HFFc6 (cell line): ENCODE measurements at places on chromosomes 6 and 20. TPM values are rescaled to one million over a fixed set of nuclear protein-coding genes. Genes with fewer than 3 reads are reported as not detected.

- no peak overlapping the region for H3K4me3 ChIP-seq
- peaks cover 63% of the 10 kb centered on the region for H3K27me3 ChIP-seq
- no peak overlapping the region for H3K27ac ChIP-seq
- no peaks in the 10 kb centered on the region for H3K4me1 ChIP-seq
- H3K36me3 ChIP-seq: no peaks in the 10 kb centered on the region
Measured at GRCh38 chr6:159065091-159065490, 20.3 kb upstream of the TAGAP start.

DNA sequence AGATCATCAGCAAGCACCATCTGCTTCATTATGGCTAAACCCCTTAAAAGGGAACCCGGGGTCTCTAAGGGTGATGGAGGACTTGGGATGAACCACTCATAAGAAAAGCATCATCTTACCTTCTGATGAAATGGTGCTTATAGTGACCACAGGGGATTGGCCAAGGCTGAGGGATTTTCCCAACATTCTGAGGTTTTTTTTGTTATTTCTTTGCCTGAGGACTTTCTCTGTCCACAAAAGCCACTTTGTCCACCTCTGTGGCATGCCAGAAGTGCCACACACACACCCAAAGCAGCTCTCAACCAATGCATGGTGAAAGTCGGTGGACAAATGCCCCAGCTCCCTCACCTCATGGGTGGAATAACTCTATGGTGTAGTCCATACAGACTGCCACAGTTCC, 79.3 kb upstream of the TOP1 start:
- H3K27me3 ChIP-seq: peaks cover 12% of the 10 kb centered on the region
- no peak overlapping the region for H3K27ac ChIP-seq

DNA sequence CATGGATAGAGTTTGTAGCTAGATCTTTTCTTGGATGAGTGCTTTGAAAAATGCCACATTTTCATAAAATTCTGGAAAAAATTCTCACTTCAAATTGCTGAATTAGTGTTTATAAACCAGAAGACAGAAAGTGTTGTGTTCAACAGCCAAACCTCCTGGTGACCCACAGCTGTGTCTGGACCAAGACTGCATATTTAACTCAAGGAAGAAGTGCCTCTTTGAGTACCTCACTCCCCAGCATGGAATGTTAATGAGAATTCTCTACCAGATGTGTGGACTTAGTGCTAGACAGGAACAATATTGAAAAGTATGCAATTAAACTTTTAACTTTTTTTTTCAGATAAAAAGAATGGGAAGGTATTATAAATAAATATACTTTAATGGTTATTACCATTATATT, 609.3 kb downstream of the COL12A1 start:
- H3K27ac ChIP-seq: no peak overlapping the region
- H3K36me3 ChIP-seq: peaks cover 4% of the 10 kb centered on the region; the same call in 1 of the 2 replicates
- DNase-seq: no peak
- H3K4me1 ChIP-seq: peaks cover 42% of the 10 kb centered on the region
- no peaks in the 10 kb centered on the region for H3K27me3 ChIP-seq

GRCh38 chr20:18705910-18706309, 107.7 kb upstream of the SCP2D1 start:
- no peaks in the 10 kb centered on the region for H3K27me3 ChIP-seq
- peak overlapping the region; percentile 33 for H3K4me3 ChIP-seq
- peak; percentile 3 for DNase-seq
- peak overlapping the region; percentile 93 for H3K27ac ChIP-seq
- H3K36me3 ChIP-seq: 0 out of 2 replicates have a peak, but pooled peaks cover 5% of the 10 kb centered on the region

The C20orf141 gene
- total RNA-seq: not detected in 3 replicates

- H3K4me3 ChIP-seq: no peak overlapping the region
- no peaks in the 10 kb centered on the region for H3K36me3 ChIP-seq
- no peaks in the 10 kb centered on the region; the same call in 1 of the 2 replicates for H3K27me3 ChIP-seq
- no peak for DNase-seq
- H3K4me1 ChIP-seq: peaks cover 17% of the 10 kb centered on the region
- H3K27ac ChIP-seq: no peak overlapping the region
Measured at GRCh38 chr6:21151119-21151518, 442.4 kb upstream of the SOX4 start.

DNA sequence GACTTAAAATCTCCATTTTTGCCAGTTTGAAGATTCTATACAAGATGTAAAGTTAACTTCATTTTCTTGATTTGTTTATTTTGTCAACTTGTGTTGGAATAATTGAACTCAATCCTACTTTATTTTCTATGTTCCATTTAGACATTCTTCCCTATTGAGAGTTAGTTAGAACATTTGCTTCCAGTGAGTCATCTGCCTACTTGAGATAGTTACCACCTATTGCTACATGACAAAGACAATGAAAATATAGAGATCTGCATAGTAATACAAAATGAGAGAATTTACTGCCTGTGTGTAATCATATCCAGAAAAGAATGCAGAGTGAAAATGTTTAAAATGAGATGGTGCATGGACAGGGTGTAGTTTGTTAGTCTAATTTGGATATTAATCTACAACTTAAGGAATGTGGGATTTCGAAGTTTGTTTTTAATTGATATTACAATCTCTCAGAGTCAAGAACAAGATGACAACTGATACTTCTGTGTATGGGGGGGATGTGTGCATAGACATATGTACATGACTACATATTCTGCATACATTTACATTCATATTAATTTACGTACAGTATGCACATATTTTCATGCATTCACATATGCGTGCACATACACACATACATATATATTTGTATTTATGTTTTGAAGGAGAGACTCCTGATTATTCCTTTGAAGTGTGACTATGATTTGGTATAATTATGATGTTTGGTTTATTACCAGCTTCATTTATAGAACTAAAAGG, 420.1 kb downstream of the NKAIN2 start:
- H3K4me3 ChIP-seq: no peak overlapping the region
- H3K36me3 ChIP-seq: no peaks in the 10 kb centered on the region; the same call in 1 of the 2 replicates

GRCh38 chr6:126807876-126808275, 310.6 kb upstream of the RSPO3 start:
- no peaks in the 10 kb centered on the region; the same call in none of the 2 replicates for H3K27me3 ChIP-seq
- DNase-seq: no peak
- no peak overlapping the region for H3K4me3 ChIP-seq
- H3K27ac ChIP-seq: no peak overlapping the region
